ENCODE measurements at places on chromosomes 2 and 18.
A peak's percentile ranks its signal among the peaks of the same experiment; 100 is the strongest.

DNA sequence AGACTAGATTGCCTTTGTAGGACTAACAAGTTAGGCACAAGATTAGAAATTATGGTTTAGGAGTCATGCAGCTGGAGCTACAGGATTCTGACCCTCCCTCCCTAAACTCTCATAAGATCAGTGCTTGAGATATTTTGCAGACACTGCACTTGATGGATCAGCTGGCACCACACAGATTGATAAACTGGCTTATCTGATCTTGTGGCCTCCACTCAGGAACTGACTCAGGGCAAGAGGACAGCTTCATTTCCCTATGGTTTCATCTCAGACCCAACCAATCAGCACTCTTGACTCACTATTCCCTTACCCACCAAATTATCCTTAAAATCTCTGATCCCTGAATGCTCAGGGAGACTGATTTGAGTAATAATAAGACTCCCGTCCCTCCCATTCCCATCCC, 152.3 kb downstream of the DIS3L2 start:
- no peak for DNase-seq

GRCh38 chr2:172079838-172080640, 5.3 kb upstream of the DLX1 start:
- no peak for DNase-seq

- DNase-seq, result no peak
These were observed 273.1 kb upstream of the FANCL start for GRCh38 chr2:58514252-58514651.

- DNase-seq, result no peak
These were observed 1.1 kb downstream of the MEMO1 start for GRCh38 chr2:32009516-32010256.

DNA sequence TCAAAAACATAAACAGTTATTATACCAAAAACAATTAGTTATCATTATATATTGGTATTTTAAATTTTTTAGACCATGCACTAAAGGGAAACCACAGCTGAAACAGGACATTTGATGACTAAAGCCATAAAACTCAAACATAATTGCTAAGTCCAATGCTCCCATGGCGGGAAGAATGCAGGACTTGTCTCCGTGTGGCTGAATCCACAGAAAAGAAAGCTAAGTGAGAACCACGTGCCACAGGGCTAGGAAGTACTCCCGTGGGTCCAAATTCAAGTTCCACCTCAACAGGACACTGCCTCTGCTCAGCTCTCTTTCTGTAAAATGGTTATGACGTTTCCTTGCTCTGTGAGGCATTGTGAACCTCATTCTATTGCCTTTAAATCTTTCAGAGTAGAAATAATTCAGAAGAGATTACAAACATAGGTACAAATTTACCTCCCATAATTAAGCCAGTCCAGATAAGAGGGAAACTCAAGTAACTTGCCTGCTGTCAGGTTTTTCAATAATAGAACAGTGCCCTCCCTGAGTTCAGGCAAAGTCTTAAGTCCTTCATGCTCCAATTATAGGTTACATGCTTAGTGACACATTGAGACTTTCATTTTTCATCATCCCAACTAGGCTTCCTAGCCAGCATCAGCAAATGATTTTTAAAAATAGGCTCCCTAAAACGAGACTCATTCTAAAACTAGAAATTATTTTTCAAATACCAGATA, 36.7 kb downstream of the FTCDNL1 start:
- no peak for DNase-seq

GRCh38 chr2:225310745-225311144, 88.8 kb upstream of the NYAP2 start:
- peak; percentile 37 for DNase-seq
